ENCODE measurements at places on chromosomes 3 and 15. TPM values are rescaled to one million over a fixed set of nuclear protein-coding genes. Genes with fewer than 3 reads are reported as not detected.

DNA sequence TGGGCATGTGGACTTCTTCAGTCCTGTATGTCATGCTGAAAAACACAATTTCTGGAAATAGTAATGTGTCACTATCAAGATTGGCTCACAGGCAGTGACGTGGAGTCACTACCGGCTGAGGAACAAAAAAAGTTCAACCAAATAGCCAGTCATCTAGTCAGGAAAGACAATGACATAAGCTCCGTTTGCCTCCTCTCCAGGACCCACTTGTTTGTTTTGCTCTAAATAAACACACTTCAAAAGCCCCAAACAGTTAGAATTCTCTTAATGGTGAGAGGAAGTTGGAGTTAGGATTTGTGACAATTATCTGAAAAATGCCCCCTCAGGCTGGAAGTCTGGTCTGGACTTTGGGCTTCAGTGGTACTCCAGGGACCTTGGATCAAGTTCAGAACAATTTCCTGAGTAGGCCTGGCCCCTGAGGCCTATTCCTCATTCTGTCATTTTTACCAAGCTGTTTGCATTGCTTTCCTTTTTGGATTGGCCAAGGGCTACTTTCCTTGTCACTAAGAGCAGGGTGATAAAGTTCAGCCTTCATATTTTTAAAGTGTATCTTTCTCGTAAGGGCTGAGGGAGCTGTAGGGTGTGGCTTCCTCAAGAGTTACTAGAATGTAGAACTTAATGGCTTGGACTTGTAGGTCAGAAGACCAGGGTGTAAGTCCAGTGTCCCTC is 98.9 kb downstream of the EOMES start:
- no peak for DNase-seq

Gene AGBL1
- under 0.01 TPM for total RNA-seq

- no peak for DNase-seq
These were observed 303.6 kb upstream of the ARPP21 start for GRCh38 chr3:35335703-35336102.

- peak; percentile 78 for DNase-seq
These were observed 199.4 kb downstream of the KCNH8 start for GRCh38 chr3:19347671-19348070.

GRCh38 chr3:141287326-141287725 is 55.7 kb downstream of the PXYLP1 start:
- DNase-seq, result no peak

GRCh38 chr3:66552846-66553245 is 52.0 kb upstream of the LRIG1 start:
- no peak for DNase-seq

Gene RAB11A
- total RNA-seq, result 83.7 TPM

Gene PIF1
- 0.27 TPM for total RNA-seq

- no peak for DNase-seq
These were observed 202.7 kb upstream of the KBTBD8 start for GRCh38 chr3:66795365-66795764.

- no peak for DNase-seq
These were observed 6.6 kb downstream of the STIMATE start for GRCh38 chr3:52890735-52891134.

Gene ATP13A5
- total RNA-seq, result not detected

Gene CLSTN2
- under 0.01 TPM for total RNA-seq

DNA sequence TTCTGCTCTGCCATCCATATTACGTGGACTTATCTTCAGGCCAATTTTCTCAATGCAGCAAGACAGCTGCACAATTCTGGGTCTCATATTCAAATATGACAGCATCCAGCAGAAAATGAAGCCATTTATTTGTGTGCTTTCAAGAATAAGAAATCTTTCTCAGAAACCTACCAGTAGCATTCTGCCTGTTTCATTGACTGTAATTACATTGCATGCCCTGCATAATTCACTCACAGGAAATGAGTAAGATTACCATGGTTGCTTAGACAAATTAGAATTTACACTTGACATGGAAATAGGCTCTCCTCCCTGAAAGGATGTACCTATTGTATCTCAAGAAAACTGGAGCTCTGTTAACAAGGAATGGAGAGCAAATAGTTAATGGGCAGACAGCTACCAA is 346.6 kb upstream of the DCBLD2 start:
- DNase-seq, result no peak

Gene VIPR1
- 1.1 TPM for total RNA-seq

GRCh38 chr15:81001152-81002008 is 657 bp downstream of the TLNRD1 start:
- peak; percentile 63 for DNase-seq

Data from hematopoietic multipotent progenitor cell (in vitro differentiated cells).